ENCODE measurements at places on chromosomes 2 and 18. TPM values are rescaled to one million over a fixed set of nuclear protein-coding genes. Genes with fewer than 3 reads are reported as not detected.

DNA sequence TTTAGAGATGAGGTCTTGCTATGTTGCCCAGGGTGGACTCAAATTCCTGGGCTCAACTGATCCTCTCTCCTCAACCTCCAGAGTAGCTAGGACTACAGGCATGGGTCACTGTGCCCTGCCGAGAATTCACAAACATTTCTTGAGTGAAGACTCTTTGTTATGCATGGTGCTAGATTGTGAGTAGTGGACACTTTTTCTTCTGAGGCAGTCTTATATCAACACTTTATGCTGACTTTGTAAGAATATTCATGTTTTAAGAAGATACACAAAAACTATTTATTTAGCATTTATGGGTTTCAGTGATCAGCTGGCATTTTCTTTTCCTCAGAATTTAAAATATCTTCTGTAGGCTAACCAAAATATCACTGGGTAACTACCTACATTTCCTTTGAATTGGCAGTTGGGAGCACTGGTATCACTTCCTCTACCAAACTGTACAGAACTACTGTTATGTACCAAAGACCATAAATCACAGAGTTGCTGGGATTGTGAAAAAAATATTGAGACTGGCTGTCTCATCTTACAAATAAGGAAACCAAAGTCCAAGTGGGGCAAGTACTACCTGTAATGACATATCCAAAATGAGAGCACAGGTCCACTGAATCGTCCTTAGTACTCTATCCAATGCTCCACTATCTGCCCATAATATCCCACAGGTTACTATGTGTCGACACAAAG, 34.0 kb downstream of the DOCK10 start:
- DNase-seq, result no peak
- H3K4me3 ChIP-seq, result no peak overlapping the region
- peaks cover 27% of the 10 kb centered on the region for H3K36me3 ChIP-seq
- peaks cover 94% of the 10 kb centered on the region for H3K4me1 ChIP-seq
- no peaks in the 10 kb centered on the region for H3K27me3 ChIP-seq
- peak overlapping the region; percentile 70 for H3K27ac ChIP-seq

- H3K27ac ChIP-seq, result no peak overlapping the region
- DNase-seq, result no peak
- H3K36me3 ChIP-seq, result no peaks in the 10 kb centered on the region
- no peaks in the 10 kb centered on the region for H3K4me1 ChIP-seq
Measured at GRCh38 chr18:49866680-49867079, 53.3 kb upstream of the ACAA2 start.

- no peak for DNase-seq
- no peaks in the 10 kb centered on the region for H3K27me3 ChIP-seq
- H3K4me1 ChIP-seq, result no peaks in the 10 kb centered on the region
- no peaks in the 10 kb centered on the region for H3K36me3 ChIP-seq
Measured at GRCh38 chr2:76985387-76986136, 536.6 kb downstream of the LRRTM4 start.

DNA sequence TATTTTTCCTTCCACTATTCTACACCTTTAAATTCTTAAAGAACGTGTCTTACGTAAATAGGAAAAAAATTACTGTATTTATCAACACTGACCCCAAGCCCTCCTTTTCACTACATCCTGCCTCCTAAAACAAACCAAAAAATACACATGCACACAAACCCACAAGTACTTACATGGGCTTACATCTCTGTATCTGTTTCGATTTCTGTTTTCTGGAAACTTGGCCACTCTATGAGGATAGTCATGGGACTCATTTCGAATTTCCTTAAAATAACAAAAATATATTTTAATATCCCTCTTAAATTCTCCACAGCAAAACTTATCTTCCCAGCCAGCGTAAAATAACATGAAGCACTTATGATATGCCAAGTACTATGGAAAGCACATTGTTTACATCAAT, 25.0 kb downstream of the PTPN2 start:
- no peak for DNase-seq
- peaks cover 31% of the 10 kb centered on the region for H3K36me3 ChIP-seq
- H3K4me1 ChIP-seq, result peaks cover 68% of the 10 kb centered on the region
- H3K4me3 ChIP-seq, result no peak overlapping the region

- peaks cover 4% of the 10 kb centered on the region for H3K4me1 ChIP-seq
- H3K4me3 ChIP-seq, result no peak overlapping the region
- H3K27me3 ChIP-seq, result no peaks in the 10 kb centered on the region
- no peak for DNase-seq
- no peak overlapping the region for H3K27ac ChIP-seq
Measured at GRCh38 chr2:30112561-30112960, 34.2 kb upstream of the YPEL5 start.

DNA sequence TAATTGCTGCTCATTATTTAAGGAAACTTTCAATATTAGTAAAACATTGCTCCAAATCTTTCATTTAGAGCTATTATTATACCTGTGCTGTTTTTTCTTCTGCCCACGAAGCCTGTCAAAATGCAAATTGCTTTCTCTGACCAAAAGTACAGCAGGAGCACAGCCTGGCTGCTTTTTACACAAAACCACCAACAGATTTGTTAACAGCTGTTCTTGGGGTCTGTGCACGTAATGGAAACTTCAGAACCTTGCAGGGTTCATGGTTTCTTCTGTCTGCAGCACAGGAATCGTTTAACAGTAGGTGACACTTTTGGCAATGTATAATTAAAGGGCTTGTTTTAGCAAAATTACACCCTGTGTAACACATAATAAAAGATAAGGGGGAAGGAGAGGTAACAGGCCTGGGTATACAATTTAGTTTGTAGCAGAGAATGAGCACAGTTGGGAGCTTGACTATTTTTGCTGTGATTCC, 447.3 kb downstream of the KCNJ3 start:
- H3K4me3 ChIP-seq, result no peak overlapping the region
- no peaks in the 10 kb centered on the region for H3K36me3 ChIP-seq
- no peak for DNase-seq
- no peak overlapping the region for H3K27ac ChIP-seq

The KIAA2012 gene
- total RNA-seq, result not detected

The NOSTRIN gene
- total RNA-seq, result not detected

The SULT1C4 gene
- not detected for total RNA-seq

The RETREG2 gene
- total RNA-seq, result 70.1 TPM

The C2orf66 gene
- total RNA-seq, result 0.09 TPM
